ENCODE measurements at places on chromosomes 3 and 15. TPM values are rescaled to one million over a fixed set of nuclear protein-coding genes. Genes with fewer than 3 reads are reported as not detected.

Gene TNNC1
- total RNA-seq, result 0.84 TPM

GRCh38 chr3:66181764-66182163, 39.0 kb upstream of the SLC25A26 start:
- no peak for DNase-seq

DNA sequence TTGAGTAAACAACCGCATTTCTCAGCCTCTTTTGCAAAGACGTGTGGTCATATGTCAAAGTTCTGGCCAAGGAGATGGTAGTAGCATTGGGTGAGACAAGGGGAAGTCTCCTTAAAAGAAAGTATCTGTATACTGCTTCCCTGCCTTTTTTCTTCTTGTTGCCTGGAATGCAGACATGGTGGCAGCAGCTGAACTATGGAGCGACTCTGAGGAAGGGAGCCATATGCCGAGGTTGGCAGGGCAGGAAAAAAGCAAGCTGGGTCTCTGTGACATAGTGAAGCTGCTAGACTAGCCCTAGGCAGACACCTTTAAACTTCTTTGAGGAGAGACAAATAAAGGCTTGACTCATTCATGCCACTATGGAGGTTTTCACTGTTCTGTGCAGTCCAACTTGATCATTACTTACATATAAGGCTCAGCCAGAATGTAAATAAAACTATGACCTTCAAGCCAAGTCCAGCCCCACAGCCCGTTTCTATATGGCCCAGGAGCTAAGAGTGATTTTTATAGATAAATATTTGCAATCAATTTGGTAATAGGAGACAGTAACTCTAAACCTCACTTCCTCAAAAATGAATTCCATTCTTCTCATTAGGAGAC, 30.6 kb upstream of the PRICKLE2 start:
- no peak for DNase-seq

Gene PATL2
- total RNA-seq, result 27.4 TPM

Gene UBE2Q2
- total RNA-seq, result 27.9 TPM

DNA sequence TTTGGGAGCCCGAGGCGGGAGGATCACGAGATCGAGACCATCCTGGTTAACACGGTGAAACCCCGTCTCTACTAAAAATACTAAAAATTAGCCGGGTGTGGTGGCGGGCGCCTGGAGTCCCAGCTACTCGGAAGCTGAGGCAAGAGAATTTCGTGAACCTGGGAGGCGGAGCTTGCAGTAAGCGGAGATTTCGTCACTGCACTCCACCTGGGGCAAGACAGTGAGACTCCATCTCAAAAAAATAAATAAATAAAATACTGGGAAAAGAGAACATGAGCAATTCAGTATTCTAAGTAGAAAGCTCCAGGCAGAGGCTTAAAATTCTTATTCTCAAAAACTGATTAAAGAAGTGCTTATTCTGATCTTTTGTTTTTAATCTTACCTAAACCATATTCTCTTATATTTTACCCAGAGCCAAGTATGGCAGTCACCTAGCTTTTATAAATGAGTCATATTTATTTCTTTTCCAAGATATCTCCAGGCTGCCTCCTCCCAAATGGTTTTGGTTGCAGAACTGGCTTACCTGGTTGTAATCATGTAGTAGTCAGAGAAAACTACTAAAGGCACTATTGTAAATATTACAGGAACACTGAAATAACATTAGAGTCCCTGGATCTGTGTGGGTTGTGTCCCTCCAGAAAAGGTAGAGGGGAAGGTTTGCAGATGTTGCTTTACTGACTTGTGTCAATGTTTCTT, 45.8 kb upstream of the DYNC1LI1 start:
- no peak for DNase-seq

DNA sequence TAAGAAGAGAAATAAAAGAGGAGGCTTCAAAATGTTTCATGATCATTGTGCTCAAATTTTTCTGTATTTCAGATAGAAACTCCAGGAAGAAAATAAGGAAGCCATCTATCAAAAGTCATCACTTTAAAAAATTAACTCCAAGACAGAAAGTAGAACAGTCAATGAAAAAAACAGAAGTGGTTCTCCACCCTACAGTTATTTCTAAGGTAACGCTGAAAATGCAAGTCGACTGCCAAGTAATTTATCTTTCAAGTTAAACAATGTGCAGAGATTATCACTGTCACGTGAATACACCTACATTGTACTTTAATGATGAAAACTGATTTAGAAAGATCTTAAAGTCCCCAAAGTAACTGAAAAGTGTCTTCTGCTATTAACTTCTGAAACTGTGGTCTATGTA, 78.5 kb upstream of the SNRPA1 start:
- DNase-seq, result no peak
